Hematopoietic multipotent progenitor cell treated with erythropoietin and hydrocortisone succinate and interleukin-3 and kit ligand, for 15 days (in vitro differentiated cells): ENCODE measurements at places on chromosomes 5 and 9.

- no peak for DNase-seq
Measured at GRCh38 chr9:108615152-108615551, 240.6 kb downstream of the ACTL7B start.

GRCh38 chr5:83744821-83745220, 24.2 kb upstream of the HAPLN1 start:
- no peak for DNase-seq

GRCh38 chr9:99192786-99193465, 28.8 kb downstream of the ALG2 start:
- no peak for DNase-seq

GRCh38 chr5:32090755-32091128, 83.4 kb downstream of the GOLPH3 start:
- DNase-seq: no peak

DNA sequence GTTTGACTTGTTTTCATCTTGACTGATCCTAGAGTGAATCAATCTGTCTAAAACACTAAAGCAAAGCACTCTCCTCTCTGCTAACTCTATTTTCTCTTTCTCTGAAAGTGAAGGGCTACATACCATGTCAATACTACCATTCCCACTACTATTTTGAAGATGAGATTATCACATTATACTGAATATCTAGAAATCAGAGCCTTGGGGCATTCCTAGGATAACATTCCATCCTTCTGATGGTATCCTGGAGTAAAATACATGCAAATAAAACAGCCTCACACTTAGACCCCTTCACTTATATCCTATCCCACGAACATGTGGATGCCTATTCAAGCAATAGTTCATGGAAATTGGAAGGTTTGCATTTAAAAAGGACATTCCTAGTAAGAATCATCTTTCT, 309.3 kb upstream of the ACTBL2 start:
- no peak for DNase-seq

DNA sequence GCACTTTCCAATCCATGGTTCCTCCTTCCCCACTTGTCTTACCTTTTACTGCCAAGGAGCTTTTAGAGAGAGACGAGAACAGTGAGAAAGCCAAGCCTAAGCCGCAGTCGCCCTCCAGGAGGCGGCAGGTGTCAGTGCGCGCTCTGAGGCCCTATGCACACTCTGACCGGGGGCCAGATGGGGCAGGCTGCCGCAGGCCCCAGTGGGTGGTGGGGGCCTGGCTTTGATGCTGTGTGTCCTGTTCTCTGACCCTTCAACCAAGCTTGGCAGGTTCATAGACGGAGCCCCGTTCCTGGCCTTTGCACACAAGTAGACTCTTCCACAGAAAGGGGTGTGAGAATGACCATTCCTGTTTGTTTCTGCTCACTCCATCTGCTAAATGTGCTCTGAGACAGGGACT, 77.3 kb downstream of the WNK2 start:
- no peak for DNase-seq

DNA sequence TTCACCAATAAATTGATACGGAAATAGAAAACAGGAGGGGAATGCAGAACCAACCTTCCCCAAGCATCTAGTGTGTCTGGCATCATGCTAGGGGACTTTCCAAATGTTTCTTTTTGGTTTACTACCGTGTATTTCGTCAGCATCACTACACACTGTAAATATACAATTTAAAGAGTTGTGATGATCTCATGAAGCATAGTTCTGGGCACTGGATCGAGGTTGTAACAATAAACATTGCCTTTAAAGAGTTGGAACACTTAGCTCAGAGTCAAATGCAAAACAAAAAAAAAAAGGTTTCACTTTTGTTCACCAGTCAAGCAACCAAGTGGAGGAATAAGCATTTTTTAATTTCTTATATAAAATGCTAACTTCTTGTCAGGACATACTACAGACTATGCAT, 2.9 kb upstream of the SCAI start:
- no peak for DNase-seq

DNA sequence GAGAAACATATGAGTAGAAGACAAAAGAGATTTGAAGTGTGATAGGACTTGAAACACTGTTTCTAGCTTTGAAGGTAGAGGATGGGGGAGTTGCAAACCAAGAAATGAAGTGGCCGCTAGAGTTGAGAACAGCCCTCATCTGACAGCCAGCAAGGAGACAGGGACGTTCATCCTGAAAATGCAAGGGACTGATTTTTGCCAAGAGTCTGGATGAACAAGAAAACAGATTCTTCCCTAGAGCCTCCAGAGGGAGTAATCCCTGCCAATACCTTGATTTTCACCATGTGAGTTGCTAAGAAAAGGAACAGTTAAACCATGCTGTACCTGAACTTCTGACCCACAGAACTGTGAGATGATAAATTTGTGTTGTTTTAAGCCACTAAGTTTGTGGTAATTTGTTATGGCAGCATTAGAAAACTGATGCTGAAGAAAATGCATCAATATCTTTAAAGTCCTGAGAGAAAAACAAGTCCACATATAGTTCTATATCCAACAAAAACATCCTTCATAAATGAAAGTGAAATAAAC, 154.0 kb upstream of the ADAMTSL1 start:
- no peak for DNase-seq

- DNase-seq: no peak
Measured at GRCh38 chr5:137833463-137833862, 34.2 kb upstream of the MYOT start.

DNA sequence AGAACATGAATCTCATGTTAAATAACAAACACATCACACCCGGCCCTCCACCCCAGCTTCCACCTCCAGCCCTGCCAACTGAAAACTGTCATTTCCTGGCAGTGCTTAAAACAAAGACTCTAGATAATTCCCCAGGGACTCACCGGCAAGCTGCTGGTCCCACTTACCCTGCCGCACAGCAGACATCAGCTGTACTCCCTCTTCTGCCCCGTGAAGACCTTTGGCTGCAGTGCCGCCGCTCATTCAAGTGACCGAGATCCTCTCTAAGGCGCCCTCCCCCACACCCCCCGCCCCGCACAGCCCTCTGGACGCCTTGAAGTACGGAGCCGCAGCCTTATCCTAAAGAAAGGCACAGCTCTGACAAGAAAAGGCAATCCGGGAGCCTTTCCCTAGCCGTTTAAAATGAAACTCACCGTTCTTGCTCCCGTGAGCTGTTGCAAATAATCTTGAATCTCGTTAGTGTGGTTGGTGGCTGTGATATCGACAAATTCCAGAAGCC, 434 bp downstream of the GLRX start:
- peak; percentile 42 for DNase-seq

DNA sequence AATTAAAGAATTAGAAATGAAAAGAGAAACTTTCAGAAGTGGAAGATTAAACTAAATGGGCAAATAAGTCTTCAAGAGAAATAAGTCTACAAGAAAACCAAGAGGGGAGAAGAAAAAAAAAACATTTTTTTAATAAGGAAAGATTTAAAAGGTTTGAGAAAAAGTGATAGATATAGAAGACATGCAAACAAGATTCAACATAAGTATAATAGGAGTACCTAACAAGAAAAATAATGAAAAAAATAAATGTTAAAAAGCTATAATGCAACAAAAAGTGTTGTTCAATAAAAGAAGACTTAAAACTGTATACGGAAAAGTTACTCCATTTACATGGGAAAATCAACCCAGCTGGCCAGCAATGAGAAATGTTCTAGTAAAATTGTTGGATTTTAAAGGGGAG, 42.6 kb downstream of the PTPDC1 start:
- no peak for DNase-seq

GRCh38 chr9:114004221-114004716, 73.8 kb downstream of the AMBP start:
- no peak for DNase-seq

- no peak for DNase-seq
Measured at GRCh38 chr5:27722337-27722736, 684.0 kb upstream of the CDH9 start.

- DNase-seq: no peak
Measured at GRCh38 chr9:23586906-23587305, 239.1 kb downstream of the ELAVL2 start.

DNA sequence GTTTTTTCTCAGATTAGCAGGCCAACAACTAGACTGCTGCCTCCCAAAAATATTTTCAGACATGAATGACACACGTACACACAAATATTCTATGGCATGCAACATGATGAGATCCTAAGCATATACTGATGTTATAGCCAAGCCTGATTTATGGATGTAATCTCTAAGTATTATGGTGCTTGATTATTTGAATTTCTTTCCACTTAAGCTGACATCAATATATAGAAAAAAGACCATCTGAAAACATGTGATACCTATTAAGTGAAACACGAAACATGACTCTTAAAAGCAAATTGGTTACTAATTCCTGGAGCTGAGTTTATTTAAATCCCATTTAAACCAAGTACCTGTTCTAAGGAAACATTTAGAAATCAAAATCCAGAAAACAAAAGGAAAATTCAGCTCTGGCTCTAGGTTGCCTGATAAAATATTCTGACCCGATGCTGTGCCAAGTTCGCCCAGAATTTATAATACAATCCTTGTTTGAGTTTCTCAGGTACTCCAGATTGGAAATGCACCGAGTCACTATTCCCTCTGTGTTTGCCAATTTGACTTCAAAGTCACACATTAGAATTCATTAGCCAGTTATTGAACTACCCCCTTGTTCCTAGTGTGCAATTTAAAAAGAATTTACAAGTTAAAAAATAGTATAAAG, 548.6 kb downstream of the CSNK1G3 start:
- no peak for DNase-seq

DNA sequence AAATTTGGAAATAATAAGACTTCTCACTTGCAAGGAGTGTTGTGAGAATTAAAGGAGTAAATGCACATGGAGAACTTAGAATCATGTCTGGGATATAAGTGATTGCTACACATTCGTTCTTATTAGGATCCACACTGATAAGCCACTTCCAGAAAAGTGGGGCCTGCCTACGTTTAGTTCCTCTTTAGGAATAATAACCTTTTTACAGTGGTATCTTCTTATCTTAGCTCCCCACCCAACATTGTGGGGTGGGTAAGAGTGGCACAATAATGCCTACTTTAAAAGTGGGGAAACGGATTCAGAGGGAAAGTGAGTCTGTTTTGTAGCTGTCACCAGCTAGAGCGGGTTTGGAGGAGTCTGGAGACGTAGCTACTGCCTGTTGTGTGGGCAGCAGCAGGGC, 16.0 kb downstream of the DOCK2 start:
- no peak for DNase-seq

GRCh38 chr9:23814243-23814642, 11.8 kb downstream of the ELAVL2 start:
- no peak for DNase-seq

- no peak for DNase-seq
Measured at GRCh38 chr9:71106992-71107391, 14.4 kb downstream of the TRPM3 start.

- no peak for DNase-seq
Measured at GRCh38 chr9:211557-211956, 3.1 kb upstream of the DOCK8 start.

DNA sequence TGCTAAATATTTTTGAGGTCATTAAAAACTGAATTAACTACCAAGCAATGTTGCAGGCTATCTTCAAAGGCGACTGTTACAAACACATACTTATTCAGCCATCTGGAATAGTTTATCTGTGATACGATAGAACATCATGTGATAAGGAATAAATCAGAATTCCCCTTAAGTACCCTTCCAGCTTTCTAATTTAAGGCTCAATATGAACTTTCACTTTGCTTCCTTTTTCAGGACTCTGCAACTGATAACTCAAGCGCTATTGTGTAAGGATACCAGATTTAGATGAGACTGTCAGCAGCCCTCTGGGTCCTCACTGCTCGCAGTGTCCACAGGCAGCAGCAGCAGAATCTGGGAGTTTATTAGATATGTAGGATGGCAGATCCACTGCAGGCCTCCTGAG, 416.3 kb downstream of the SPATA31D1 start:
- no peak for DNase-seq

GRCh38 chr5:138065102-138065501, 18.7 kb upstream of the WNT8A start:
- no peak for DNase-seq

GRCh38 chr9:107227774-107228173, 55.3 kb upstream of the RAD23B start:
- DNase-seq: no peak

DNA sequence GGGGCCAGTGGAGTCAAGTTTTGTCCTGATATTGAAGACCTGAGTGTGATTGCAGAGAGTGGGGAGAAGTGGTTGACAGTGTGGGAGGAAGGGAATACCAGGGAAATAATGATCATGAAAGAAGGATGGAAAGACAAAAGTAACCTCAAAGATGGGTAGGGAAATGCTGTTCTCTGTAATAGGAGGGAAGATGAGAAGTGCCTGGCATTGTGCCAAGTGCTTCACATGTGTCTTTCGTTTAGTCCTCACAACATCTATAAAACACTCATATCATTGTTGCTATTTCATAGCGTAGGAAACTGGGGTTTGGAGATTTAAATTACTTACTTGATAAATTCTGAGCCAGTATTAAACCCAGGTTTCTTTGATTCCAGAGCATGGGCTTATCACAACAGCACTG, 472.3 kb downstream of the LRRC70 start:
- DNase-seq: no peak

- DNase-seq: no peak
Measured at GRCh38 chr9:31590091-31590490, 794.4 kb upstream of the ACO1 start.

GRCh38 chr5:175516933-175517823, 38.8 kb downstream of the SFXN1 start:
- no peak for DNase-seq
